Heart right ventricle (tissue), 16 donors: ENCODE measurements at places on chromosomes 1 and 21. TPM values are rescaled to one million over a fixed set of nuclear protein-coding genes. Genes with fewer than 3 reads are reported as not detected.

DNA sequence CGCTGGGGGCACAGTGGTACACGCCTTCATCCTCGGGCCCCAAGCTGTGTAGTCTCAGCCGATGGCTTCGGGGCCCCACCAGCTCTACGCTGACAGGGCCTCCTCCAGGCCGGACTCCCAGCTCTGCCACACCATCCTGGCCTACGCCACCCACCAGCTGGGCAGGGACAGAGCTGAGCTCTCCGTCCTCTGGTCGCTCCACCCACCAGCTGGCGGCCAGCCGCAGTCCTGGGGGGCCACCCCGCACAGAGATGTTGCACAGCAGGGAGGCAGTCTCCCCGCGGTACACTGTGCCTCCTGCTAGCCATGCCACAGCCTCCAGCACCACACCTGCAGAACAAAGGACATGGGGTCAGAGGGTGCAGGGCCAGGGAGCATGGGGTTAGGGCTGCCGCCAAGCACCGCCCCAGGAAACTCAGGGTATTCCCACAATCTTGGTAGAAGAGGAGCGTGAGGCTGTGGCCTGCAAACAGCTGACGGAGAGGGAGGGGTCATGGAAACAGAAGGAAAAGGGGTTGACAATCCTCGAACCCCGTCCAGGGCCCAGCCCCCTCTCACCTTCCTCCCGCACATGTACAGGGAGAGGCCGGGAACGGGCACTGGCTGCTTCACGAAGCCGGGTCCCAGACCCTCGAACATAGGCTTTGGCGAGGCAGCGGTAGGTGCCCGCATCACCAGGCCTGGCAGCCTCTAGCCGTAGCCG is 5.9 kb downstream of the IGSF8 start:
- no peak for DNase-seq

DNA sequence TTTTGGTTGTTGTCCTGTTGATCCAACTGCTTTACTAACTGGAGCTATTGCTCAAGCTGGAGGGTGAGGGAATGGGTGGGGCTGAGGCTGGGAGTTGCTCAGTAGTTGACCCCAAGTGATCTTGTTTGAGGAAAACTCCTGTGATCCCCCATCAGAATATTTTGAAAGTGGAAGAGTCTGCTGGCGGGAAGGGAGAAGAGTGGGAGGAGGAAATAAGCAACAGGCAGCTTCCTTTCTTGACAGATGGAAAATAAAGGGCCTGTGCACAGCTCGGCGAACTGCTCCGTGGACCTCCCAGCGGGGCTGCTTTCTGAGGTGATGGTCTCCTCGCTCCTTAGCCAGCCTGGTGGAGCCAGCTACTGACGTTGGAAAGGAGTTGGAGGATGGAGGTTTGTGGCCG is 199.1 kb upstream of the LMO4 start:
- DNase-seq: peak; percentile 50

GRCh38 chr1:64549464-64550239 is 79.7 kb downstream of the CACHD1 start:
- no peak for DNase-seq

DNA sequence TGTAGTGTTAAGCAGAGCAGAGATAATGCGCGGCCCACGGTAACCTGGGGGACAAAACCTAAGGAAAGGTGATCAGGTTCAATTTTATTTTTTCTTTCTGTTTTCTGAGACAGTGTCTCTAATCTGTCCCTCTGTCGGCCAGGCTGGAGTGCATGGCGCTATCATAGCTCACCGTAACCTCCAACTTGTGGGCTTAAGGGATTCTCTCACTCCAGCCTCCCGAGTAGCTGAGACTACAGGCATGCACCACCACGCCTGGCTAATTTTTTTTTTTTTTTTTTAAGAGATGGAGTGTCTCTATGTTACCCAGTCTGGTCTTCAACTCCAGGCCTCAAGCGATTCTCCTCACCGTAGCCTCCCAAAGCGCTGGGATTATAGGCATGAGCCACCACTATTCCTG is 724 bp upstream of the ANKRD35 start:
- DNase-seq: no peak

- DNase-seq: no peak
Observed at GRCh38 chr1:154852845-154853244, 17.2 kb downstream of the KCNN3 start.

DNA sequence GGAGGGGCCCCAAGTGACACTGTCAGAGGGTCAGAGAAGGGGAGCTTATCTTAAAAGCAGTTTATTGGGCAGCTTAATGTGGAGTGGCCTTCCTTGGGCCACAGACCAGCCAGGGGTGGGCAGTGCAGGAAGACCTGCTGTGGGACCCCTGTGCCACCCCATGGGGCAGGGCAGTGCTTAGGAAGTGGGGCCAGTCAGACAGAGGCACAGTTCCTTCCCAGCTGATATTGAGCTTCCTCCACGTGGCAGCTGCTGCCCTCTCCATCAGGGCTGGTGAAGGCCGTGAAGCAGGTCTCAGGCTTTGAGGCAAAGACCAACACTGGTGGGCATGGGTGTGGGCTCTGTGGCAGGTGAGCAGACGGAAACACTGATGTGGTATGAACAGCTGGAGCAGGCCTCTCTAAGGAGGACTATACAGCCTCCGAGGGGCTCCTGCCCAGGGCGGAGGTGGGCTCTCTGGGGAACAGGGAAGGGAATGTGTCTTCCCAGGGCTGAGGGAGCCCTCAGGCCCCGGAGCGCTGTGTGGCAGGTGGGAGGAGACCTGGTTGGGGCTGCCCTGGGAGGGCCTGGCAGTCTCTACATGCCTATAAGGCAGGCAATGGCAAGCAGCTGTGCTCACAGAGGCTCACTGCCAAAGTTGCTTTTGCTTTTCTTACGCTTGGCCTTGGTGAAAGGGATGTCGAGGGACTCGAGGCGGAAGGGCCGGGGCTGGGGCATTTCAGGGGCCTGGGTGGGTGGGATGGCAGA is 3.0 kb upstream of the DDOST start:
- DNase-seq: no peak

DNA sequence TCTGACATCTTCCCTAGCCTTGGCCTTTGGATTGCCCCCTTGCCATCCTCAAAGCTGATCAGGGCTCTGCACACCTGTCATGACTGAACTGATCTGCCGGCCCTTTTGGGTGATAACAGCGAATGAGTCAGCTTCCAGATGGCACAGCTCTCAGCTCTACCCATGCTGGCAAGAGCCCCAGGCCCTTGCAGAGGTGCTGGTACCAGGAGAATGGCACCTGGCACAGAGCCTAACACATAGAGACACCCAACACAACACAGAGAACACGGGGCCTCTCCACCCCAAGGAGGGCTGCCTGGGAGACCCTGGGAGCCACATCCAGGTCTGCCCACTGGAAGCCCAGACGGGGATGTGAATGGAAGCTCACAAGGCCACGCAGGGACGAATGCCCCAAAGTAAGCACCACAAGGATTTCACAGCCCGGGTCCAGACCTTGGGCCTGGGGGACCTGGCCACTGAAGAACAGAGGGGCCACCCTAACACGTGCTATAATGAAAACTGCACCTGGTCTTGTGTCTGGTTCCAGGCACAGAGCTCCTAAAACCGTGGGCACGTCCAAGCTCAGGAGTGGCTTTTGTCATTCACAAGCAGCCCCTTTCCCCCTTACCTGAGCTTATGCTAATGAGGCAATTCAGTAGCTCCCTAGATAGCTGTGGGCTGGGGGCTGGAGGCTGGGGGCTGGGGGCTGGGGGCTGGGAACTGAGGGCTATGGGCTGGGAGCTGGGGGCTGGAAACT is 160.5 kb downstream of the NPHP4 start:
- DNase-seq: no peak

FOXD3 gene
- total RNA-seq: 0.66 TPM

USP1 gene
- total RNA-seq: 12.0 TPM

AVPR1B gene
- total RNA-seq: not detected
